ENCODE measurements at places on chromosomes 5 and 9. TPM values are rescaled to one million over a fixed set of nuclear protein-coding genes. Genes with fewer than 3 reads are reported as not detected.

SERF1A gene
- 11.5 TPM for total RNA-seq

FAT2 gene
- total RNA-seq = not detected

DNA sequence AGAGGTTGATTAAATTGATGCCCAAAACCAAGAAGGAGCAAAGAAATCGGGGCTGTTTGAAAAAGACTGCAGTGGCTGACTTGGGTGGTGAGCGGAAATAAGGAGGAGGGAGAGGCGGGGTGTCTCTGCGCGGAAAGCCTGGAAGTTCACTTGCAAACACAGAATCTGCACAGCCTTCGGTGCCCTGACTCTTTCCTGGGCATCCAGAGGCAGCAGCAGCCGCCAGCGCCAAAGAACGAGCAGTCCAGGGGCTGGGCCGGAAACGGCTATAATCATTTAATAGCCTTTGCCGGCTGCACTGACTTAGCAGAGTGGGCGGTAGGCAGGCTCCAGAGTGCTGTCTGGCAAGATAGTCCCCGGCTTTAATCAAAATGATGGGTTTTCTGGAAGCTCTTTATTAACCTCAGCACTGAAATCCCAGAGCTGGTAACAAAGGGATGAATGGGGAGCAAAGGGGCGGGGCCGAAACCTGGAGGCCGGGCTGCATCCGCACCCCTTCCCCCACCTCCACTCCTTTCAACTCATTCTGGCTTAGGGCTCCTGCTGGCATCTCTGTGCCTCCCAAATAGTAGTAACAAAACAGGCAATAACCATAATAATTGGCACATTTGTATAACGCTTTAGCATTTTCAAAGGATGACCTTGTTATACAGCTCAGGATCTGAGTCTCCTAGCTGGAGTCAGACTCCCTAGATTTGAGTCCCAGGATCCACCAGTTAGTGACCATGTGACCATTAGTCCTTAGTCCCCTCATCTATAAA is 35.7 kb downstream of the PCDHAC2 start:
- no peak for DNase-seq

RBM27 gene
- total RNA-seq = 28.8 TPM

SHROOM1 gene
- 1.4 TPM for total RNA-seq

DNA sequence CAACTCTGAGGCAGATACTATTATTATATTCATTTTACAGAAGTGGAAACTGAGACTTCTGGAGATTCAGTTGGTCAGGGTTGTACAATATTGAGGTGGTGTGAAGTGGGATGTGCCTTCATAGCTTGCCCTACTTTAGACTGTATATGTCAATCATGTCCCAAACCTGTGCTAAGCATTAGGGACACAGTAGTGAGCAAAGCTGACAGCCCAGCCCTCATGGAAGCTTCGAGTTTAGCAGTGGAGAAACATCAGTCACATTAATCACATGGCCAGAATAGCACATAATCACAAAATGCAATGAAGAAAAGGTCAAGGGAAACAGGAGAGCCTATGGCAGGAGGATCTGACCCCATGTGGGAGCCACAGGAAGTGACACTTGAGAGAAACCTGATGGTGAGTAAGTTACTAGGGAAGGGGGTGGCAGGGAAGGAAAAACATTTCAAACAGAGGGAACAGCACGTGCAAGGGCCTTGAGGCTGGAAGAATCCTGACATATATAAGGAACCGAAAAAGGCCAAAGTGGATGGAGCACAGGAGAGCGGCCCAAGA is 20.5 kb upstream of the RALGPS1 start:
- no peak for DNase-seq

GRCh38 chr5:40507095-40507494 is 172.6 kb upstream of the PTGER4 start:
- no peak for DNase-seq

DNA sequence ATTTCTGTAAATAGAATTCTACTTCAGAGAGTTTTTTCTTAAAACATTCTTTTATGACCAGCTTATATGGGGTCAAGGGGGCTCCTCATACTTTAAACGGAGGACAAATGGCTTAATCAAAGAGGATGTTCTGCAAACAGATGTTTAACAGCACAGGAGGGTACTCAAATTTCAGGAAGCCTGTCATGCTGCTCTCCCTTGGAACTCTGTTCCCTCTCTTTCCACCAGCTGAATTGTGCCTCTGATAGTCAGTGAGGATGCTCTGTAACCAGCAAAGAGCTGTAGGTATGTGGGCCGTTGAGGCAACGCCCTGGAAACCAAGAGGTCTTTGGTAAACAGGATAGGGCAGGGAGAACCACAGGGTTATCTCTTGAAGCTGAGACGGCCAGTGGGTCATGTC is 161.1 kb downstream of the C5orf15 start:
- DNase-seq = no peak

GRCh38 chr9:8822667-8823025 is 1023.1 kb upstream of the DMAC1 start:
- DNase-seq = no peak

GRCh38 chr9:70595211-70595610 is 180.8 kb upstream of the KLF9 start:
- DNase-seq = no peak

DNA sequence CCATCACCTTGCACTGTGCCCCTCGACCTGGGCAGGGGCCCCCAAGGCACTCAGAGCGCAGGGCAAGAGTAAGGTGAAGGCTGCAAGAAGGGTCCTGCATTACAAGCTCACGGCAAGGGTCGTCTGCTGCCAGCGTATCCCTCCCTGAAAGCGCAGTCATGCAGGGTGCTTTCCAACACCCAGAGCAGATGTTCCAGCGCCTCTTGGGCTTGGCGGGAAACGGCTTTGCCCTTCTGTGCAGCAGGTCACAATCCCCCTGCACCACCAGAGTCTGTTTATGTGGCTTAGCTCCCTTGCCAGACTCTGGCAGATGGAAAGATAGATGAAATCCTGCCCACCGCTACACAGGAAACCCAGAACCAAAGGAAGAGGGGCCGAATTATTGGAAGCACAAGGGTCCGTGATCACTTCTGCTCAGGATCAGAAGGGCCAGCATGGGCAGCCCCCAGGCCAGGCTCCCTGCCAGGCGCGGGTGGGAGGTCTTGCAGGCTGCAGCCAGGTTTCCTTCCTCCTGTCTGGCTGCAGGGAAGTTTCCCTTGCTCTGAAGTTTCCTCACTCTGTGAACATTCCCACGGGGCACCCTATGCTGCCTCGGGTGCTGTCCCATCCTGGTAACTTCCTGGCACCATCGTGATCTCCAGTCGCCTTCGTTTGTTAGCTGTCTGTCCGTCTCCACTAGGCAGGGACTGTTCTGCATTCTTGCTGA is 132.2 kb downstream of the ZNF354C start:
- no peak for DNase-seq

DNA sequence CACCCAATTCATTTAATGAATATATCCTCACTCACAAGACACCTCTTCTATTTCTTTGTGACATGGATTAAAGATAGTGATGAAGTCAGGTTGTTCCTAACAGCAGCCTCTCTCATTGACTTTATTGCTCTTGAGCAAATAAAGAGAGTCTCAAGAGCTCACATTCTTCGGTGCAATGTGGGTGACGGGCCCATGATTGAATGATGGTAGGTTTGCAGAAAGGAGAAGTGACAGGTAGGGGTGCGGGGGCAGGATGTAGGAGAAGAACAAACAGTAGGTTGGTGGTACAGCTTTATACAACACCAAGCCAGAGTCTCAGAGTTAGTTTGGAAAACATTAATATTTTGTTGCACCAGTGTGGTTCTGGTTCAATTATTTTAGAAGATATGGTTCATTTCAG is 122.2 kb downstream of the SLIT3 start:
- DNase-seq = no peak

CDKN2AIPNL gene
- total RNA-seq = 44.4 TPM

DNA sequence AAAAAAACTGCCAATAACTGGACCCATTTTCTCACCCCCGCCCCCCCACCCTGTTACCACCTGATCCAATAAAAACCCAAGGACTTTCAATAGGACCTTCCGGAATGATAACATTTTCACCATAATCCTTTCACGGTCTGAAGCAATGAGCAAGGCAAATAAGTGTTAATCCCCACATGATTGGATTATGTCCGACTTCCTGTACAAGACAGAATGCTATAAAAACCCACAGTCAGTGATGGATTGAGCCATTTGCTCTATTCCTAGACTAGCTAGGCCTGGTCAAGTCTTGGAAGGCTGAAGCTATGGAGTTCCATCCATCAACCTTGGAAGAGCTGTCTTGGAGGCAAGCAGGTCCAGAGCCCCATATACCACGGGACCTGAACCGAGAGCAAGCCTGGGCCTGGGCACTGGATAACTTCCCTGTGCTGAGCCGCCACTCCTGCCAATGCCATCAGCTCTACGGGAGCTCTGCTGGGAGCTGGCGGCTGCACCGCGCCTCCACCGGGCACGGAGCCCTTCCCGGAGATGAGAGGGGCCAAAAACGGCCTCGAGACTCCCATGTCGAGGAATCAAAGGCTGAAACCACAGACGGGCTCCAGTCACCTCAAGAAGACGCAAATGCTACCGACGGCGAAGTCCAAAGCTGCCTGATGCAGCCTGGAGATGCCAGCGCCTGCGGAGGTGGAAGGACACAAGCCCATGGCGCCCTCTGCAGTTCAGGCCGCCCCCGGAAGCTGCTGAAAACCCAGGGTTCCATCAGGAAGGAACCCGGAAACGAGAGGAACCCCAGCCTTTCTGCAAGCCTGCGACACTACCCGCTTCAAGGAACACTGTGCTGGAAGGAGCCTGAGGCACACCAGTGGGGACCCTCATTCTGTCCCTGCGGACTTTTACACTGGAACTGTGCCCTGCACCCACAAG is 69.2 kb downstream of the ANXA2R start:
- DNase-seq = peak; percentile 17

GNA14 gene
- total RNA-seq = 0.11 TPM

GRCh38 chr9:116383936-116384335 is 230.3 kb downstream of the PAPPA start:
- DNase-seq = no peak

GRCh38 chr5:2991884-2992283 is 240.4 kb upstream of the IRX2 start:
- no peak for DNase-seq

RMRP gene
- total RNA-seq = 15,791 TPM

GABRP gene
- not detected for total RNA-seq

KIAA1958 gene
- 6.7 TPM for total RNA-seq

DNA sequence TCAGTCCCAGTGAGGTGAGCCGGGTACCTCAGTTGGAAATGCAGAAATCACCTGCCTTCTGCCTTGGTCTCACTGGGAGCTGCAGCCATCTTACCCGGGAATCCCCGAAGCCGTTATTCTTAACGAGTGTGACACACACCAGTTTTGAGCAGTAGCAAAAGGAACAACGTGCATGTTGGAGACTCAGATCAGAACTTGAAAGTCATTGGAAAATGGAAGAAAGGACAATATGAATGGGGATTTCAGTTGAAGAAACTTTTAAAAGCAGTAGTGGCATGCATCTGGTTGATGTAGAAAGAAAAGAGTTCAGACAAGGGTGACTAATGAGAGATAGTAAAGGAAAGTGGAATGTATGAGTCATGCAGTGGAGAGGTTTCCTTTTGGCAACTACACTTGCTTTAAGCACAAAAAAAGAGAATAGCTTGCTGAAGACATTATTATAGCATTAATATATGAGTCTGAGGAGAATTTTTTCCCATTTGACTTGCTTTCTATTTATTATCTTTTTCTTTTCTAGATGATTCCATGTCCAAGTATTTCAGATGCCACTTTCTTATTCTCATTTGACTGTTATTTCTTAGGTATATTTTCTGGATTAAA is 44.4 kb upstream of the ANKDD1B start:
- peak; percentile 20 for DNase-seq

GRCh38 chr9:16157651-16158050 is 604.8 kb downstream of the CCDC171 start:
- no peak for DNase-seq

SLC2A6 gene
- 5.3 TPM for total RNA-seq

RAD23B gene
- 168 TPM for total RNA-seq

FKTN gene
- total RNA-seq = 16.7 TPM

TRIM32 gene
- 9.5 TPM for total RNA-seq

DNA sequence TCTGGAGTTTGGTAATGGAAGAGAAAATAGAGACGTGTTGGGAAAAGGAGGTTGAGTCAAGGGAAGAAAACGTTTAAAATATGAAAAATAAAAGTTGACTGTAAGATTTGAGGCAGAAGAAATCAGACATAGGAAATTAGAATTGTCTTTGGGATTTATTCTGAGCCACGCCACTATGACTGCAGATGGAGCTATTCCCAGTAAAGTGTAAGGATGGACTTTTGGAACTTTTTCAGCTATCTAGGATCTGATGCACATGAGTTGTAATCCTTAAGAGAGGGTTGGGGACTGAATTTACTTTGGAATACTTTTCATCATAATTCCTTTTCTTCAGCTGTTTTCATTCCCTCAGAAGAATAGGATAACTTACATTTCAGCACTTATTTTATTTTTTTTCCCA is 336.7 kb downstream of the FAM170A start:
- no peak for DNase-seq

- no peak for DNase-seq
Measured at GRCh38 chr9:31536471-31536870, 848.0 kb upstream of the ACO1 start.

RGS14 gene
- 43.7 TPM for total RNA-seq

- no peak for DNase-seq
Measured at GRCh38 chr9:125996791-125997190, 249.6 kb downstream of the PBX3 start.

DNA sequence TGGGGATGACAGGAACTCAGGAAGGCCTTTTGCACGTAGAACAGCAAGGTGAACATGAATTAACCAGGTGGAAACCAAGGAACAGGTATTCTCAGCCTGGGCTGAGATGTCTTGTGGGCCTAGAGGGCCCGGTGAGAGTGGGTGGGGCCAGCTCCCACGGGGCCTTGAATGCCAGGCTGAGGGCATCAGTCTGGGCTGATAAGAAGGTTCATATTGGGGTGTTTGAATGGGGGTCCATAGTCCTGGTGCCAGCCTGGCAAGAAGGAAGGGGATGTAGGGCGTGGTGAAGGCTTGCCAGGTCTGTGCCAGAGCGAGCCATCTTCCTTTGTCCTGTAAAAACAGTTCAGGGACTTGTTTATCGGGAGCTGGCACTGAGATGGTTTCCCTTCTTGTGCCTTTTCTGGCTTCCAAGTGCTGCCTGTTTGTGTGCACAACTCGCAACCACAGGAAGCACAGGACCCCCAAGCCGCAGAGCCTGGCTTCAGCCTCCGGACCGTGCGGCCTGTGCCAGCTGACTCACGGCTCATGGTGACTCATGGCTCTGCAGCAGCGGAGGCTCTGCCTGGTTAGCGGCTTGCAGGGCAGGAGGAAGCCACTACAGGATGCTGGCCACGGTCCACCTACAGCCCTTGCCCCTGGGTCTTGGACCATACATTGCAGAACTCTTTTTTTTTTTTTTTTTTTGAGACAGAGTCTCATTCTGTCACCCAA is 2.4 kb downstream of the CARD19 start:
- peak; percentile 56 for DNase-seq

All from activated T-cell treated with anti-CD3 and anti-CD28 coated beads, Interleukin-2, amount 50 U/mL, for 4 hours (primary cell).